ENCODE measurements at places on chromosomes 3 and 15.

DNA sequence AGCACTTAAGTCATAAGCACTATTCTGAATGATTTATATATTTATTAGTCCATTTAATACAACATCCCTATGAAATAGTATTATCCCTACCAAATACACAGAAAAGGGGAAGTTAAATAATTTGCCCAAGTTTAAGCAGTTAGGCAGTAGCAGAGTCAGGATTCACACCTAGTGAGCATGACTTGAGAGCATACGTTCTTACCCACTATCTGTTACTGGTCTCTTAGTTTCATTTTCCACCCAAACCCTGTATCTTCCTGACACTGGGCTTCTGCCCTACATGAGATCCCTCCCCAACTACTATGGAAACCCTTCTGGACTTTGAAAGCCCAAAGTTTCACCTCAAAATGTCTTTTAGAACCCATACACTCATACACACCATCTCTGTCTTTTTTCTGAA lies 4.4 kb upstream of the ATOSA start:
- no peak for DNase-seq

- no peak for DNase-seq
Observed at GRCh38 chr15:29072444-29072843, 186.7 kb downstream of the APBA2 start.

DNA sequence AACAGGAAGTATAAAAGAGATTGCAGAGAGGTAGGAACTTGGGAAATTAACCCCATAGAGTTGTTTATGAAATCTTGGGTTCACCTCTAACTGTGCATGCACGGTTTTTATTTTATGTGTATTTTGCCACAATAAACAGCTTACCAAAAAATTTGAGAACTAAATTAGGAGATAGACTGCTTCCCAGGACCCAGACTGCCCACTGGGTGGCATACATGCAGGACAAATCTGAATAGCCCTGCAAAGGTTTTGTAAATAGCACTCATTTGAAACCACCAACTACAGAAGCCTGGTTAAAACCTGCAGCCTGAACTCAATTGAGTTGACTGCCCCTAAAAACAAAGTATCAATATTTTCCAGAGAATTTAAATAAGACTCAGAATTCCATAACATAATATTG lies 96.4 kb upstream of the SLCO2A1 start:
- no peak for DNase-seq

DNA sequence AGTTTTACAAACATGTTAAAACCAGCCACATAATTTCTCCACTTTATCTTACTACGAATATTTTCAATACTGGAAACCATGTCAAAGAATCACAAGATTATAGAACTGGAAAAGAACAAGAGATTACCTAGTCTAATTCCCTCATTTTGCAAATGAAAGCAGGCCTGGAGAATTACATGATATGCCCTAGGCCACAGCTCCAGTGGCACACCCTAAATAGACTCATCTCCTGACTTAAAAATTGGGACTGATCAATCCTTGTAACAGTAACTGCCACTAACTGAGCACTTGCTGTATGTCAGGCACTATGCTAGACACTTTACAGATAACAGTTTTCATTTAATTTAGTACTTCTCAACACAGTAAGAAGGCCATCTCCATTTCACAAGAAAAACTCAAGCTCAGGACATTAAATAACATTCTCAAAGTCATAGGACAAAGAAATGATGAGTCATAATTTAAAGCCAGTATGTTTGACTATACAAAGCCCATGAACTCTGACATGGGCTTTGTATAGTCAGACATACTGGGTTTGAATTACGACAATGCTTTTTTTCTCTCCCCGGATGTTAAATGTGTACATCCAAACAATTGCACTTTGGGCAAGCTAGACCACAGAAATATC lies 9.4 kb downstream of the IGSF11 start:
- DNase-seq: no peak

DNA sequence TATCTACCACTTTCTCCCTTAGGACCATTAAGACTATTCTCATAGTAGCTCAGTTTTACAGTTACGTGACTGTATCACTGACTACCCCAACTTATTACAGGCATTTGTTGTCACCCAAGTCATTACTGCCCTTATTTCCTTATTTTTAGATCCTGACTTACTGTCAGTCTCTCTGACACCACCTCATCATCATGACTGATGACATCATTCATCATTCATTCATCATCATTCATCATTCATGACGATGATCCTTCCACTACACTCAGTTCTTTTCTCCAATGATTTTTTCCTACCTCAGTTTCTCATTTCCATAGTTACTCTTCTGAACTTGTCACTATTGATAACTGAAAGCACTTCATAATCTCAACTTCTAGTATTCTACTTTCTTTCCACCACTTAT lies 83.8 kb downstream of the ADAM10 start:
- no peak for DNase-seq

DNA sequence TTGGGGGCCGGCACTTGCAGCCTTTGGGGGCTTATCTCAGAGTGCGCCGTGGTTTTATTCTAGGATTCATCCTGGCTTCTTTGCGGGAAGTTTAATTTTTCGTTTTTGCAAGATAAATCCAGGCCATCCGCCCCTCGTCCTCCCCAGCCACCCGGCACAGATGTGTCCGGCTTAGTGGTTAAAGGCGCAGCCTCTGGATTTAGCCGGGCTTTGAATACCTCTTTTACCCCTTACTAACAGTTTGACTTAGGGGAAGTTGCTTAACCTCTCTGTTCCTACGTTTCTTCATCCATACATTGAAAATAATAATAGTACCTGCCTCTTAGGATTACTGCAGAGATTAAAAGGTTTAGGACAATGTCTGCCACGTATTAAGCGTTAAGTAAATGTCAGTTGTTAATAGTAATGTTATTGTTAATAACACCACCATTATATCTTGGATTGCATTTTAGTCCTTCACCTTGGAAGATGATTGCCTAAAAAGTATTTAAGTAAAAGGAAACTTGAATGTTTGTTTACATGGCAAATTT lies 714 bp downstream of the ECT2 start:
- DNase-seq: no peak

All from activated CD4-positive, CD25-positive, alpha-beta regulatory T cell treated with anti-CD3 and anti-CD28 coated beads, Interleukin-2, amount 50 U/mL, for 16 hours (primary cell).